Stimulated activated CD4-positive, alpha-beta T cell treated with anti-CD3 and anti-CD28 coated beads, Interleukin-4, amount 100 ng/mL, for 24 hours (primary cell): ENCODE measurements at places on chromosomes 1 and 21.

- DNase-seq = peak; percentile 90
Observed at GRCh38 chr1:89762779-89763648, 57.8 kb upstream of the LRRC8D start.

GRCh38 chr21:43861706-43862105 lies 3.3 kb upstream of the AGPAT3 start:
- DNase-seq = no peak

DNA sequence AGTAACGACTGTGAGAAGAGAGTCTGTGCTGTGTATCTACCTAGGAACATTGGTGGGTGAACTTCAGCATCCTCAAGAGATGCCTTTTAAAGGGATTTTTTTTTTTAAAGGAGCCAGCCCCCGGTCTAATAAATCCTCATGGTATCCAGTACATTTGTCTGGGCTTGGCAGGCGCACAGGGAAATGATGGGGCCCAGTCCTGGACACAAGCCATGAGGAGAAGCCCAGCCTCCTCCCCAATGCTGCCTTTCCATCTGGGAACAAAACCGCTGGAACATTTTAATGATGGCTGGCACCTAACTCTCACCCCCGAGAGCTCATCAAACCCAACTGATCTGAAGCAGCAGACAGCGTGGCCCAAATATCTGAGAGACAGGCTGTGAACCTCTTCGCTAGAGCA lies 64.2 kb downstream of the ACOT7 start:
- no peak for DNase-seq

GRCh38 chr1:15718199-15718601 lies 17.9 kb upstream of the SLC25A34 start:
- no peak for DNase-seq

- DNase-seq = peak; percentile 40
Observed at GRCh38 chr1:31617916-31618746, 642 bp downstream of the HCRTR1 start.

DNA sequence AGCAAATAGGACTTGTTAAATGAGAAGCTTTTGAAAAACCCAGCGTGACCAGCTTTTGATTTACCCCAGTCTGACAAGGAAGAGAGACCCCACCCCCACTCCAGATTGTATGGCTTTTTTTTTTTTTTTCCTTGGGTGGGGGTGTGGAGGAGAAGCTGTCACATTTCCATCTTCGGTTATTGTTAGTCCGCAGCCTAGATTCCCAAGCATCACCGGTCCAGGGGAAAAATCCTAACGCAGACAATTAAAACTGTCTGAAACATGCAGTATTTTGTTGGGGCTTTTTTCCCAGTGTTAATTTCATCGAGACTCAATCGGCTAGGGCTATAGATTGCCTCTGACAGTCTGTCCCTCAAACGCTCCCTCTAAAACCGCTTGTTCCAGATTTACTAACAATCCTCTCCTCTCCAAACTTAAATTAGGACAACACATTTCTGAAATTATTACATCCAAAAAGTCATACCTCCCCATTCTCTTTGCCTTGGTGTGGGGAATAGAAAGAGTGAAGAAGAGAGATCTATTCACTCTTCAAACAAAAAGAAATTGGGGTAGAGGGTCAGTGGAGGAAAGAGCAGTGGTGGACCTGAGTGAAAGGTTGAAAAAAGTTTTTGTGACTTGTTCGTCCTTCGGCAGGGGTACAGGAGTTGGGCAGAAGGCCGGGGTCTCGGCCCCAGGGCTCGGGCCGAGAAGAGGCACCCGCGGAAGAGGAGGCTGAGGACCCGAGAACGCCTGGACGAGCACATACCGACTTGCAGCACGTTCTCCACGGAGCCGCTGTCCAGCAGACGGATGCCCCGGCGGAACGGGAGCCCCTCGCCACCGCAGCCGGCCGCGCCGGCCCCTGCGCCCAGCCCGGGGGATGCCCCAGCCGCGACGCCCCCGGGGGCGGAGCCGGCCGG lies 1.1 kb downstream of the ZSWIM5 start:
- DNase-seq = no peak

DNA sequence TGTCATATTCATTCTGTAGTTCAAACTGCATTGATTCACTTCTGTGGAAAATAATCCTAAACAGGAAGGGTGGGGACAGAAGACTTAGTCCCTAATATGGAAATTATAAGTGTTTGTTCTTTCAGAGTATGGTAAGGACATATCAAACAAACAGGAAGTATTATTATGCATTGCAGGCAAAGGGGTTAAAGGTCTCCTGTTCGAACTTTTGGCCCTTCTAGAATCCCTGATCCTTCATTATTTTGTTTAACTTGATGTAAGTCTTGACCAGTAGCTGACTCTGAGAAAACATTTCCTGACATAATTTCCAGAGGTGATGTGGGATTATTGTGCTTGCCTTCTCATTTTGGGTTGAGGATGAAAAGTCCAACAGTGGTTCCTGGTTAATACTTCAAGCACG lies 215.4 kb upstream of the ADGRL2 start:
- no peak for DNase-seq

GRCh38 chr1:97918961-97919360 lies 1.9 kb downstream of the DPYD start:
- DNase-seq = no peak

DNA sequence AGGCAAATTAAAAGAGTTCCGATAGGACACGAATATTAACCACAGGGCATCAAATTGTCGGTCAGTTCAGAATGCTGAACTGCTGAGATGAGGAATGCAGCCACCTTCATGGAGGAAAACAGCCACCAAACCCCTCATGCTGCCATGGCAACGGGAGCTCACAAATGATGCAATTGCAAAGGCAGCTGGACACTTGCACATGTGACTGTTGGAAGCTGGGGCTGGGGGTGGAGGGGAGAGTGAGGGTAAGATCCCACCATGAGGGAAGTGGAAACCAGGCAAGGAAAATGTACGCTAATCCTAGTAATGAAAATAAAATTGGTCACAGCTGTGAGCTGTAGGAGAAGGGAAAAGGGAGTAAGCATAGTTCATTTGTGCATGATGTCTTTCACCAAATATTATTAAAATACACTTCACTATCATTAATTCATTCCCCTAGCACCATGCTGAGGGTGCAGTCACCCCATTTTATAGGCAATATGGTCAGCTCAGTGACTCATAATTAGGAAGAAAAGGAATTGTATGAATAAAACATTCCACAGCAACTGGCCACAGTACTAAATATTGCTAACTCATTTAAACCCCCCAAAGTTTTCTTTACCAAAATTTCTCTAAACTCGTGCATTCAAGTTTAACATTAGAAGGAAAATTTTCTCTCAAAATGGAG lies 15.3 kb downstream of the BECN2 start:
- no peak for DNase-seq

- no peak for DNase-seq
Observed at GRCh38 chr21:35565204-35565611, 495.1 kb downstream of the SETD4 start.

GRCh38 chr21:42061195-42061985 lies 9.7 kb upstream of the UMODL1 start:
- DNase-seq = no peak

- DNase-seq = no peak
Observed at GRCh38 chr1:1112237-1112985, 3.5 kb downstream of the C1orf159 start.

GRCh38 chr1:38151399-38151798 lies 104.8 kb upstream of the POU3F1 start:
- DNase-seq = no peak

- no peak for DNase-seq
Observed at GRCh38 chr1:198155253-198155652, 1.5 kb upstream of the NEK7 start.

DNA sequence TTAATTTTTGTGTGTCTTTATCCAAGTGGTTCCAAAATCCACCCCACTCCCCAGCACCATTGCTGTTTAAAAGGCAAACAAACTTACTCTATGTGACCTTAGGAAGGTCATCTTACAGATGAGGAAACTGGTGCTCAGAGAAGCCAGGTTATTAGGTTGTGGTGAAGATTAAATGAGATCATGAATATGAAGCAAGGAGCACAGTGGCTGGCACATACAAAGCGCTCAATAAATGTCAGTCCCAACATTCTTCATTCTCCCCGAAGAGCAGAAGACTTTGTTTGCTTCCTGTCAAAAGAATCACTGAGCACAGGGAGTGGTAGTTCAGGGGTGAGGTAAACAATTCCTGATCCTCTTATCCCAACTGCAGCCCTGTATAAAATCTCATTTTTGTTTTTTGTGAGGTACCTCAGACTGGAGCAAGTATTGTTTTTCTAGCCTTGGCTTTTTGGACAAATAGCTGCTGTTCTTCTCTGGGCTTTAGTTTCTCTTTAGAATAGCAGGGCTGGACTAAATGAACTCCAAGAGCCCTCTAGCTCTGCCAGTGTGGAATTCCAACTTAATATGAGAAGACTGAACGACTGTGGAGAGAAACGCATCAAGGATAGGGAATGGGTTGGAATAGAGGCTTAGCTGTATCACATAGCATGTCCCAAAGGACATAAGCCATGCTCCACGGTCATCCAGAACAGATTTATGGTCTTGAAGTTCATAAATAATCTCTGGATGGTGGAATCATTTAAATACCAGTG lies 455.3 kb upstream of the USP24 start:
- no peak for DNase-seq

DNA sequence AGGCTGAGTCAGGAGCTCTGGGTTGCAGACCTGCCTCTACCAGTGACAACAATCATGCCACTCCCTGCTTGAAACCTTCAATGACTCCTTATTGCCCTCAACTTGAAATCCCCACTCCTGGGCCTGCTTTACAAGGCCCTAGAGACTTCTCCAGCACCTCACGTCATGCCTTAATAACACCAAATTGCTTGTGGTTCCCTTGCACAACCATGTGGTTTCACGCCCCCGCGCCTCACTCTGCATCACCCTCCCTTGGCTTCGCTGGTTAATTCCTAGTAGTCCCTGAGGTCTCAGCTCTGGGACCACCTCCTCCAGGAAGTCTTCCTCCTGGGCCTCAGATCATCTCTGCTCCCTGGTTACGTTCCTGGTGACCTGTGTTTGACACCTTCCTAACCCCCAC lies 33.0 kb downstream of the EPHA2 start:
- DNase-seq = peak; percentile 52

DNA sequence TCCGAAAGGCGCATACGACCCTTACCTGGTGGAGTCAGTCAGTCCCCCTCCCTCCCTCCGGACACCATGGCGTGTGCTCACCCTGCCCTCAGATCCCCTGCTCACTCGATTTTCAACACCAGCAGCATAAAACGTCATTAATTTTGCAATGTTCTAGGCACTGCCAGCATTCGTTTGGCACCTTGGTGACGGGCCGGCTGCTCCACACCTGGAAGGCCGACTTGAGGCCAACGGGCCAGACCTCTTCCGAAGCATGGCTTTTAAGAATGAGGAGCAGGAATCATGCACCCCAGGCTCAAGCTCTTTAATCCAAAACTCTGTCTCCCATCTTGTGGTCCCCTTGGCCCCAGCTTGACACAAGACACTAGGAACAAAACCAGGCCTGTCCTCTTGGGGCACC lies 33.1 kb downstream of the NPHP4 start:
- DNase-seq = no peak

DNA sequence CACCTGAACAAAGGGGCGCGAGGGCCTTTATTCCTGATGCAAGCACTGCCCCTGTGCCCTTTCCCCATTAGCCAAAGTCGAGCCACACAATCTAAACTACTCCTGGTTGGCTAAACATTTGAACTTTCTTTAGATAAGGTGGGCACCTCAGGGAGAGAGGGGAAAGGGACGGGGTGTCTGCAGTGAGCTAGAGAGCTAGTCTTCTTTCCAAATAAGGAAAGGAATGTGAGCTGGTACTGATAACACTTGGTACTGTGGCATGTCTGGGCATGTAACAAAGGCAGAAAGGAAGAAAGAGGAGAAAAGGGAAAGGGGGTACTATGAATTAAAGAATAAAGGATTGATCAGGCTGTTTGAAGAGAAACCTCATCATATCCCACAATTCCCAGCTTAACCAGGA lies 62.8 kb downstream of the OVGP1 start:
- DNase-seq = no peak
